ENCODE measurements at places on chromosomes 4 and X.

GRCh38 chrX:50036426-50036825, 114.0 kb downstream of the CLCN5 start:
- no peak for DNase-seq
- H3K36me3 ChIP-seq: no peaks in the 10 kb centered on the region
- peak overlapping the region; percentile 10 for H3K27ac ChIP-seq
- H3K4me1 ChIP-seq: peaks cover 16% of the 10 kb centered on the region
- H3K4me3 ChIP-seq: no peak overlapping the region
- no peaks in the 10 kb centered on the region for H3K27me3 ChIP-seq

- H3K36me3 ChIP-seq: peaks cover 20% of the 10 kb centered on the region
- peak overlapping the region; percentile 98 for H3K27ac ChIP-seq
- H3K4me1 ChIP-seq: peaks cover 45% of the 10 kb centered on the region
- H3K27me3 ChIP-seq: no peaks in the 10 kb centered on the region
Observed at GRCh38 chrX:23785580-23785979, 2.6 kb downstream of the SAT1 start.

DNA sequence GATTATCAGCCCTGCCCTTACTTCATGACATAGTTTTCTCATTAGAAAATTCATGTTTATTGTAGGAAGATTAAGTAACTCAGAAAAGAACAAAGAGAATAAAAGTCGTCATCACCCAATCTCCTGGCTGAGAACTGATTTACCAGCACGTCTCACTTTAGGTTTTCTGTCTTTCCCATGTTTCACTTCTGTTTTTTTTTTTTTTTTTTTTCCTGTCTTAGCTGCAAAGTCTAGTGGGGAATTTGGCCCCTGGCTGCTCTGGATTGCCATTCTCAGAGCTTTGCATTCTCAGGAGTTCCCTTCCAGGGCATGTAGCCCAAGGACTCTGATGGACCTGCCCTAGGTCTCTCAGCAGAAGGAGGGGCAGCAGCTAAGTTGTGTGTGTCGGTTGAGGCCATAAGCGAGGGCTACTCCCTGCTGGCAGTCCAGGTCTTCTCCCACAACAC, 57.8 kb downstream of the TMEM131L start:
- no peak overlapping the region for H3K4me3 ChIP-seq
- peaks cover 41% of the 10 kb centered on the region for H3K4me1 ChIP-seq
- no peaks in the 10 kb centered on the region for H3K36me3 ChIP-seq
- DNase-seq: no peak
- H3K27me3 ChIP-seq: no peaks in the 10 kb centered on the region
- H3K27ac ChIP-seq: peak overlapping the region; percentile 15

GRCh38 chr4:83237591-83237990, 47.0 kb downstream of the COQ2 start:
- H3K27me3 ChIP-seq: no peaks in the 10 kb centered on the region
- no peak overlapping the region for H3K27ac ChIP-seq
- peaks cover 2% of the 10 kb centered on the region for H3K36me3 ChIP-seq

DNA sequence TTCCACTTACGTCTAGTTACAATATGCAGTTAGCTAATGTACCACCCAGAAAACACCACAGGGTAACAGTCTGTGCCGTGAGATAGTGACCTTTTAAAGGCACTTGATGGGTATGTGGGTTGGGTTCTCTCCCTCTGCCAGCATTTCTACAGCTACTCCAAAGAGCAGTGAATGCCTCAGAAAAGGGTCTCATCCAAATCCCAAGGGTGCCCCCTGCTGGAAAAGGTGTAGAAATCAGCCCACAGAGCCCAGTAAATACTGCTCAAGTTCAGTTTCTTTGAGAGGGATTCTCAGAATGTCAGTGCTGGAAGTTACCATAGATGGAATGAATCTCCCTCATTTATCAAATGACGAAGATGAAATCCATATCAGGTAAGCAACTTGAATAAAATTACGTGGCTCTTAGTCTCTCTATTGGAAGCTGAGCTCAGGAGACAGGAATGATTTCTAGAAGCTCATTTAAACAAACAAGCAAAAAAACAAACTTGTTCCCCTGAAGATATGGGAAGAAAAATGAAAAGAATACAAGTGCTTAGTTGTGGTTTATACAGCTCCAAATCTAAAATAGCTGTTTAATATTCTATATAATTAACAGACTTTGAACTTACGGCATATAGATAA, 9.5 kb downstream of the RNF175 start:
- no peaks in the 10 kb centered on the region for H3K36me3 ChIP-seq
- H3K4me3 ChIP-seq: no peak overlapping the region
- H3K27ac ChIP-seq: no peak overlapping the region
- no peak for DNase-seq
- H3K4me1 ChIP-seq: peaks cover 25% of the 10 kb centered on the region
- peaks cover 2% of the 10 kb centered on the region for H3K27me3 ChIP-seq

DNA sequence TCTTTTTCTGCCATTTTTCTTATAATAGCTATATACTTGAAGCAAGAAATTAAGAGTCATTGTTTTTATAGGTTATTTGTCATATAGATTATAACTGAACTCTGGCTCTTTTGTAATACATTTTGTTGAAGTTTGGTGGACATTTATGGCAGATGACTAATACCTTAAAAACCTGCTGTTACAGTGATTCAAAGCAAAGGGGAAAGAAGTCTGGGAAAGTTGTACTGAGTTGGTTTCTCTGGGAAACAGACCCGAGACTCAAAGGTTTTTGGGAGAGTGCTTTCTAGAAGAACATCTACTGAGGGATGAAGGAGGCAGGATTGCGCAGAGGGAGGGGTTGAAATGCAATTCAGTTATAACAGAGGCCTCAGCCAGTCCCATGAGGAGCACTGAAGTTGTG, 35.9 kb downstream of the NAP1L5 start:
- DNase-seq: no peak
- H3K4me3 ChIP-seq: peak overlapping the region; percentile 5
- H3K36me3 ChIP-seq: no peaks in the 10 kb centered on the region
- peak overlapping the region; percentile 98 for H3K27ac ChIP-seq
- no peaks in the 10 kb centered on the region for H3K27me3 ChIP-seq

- H3K4me1 ChIP-seq: peaks cover 9% of the 10 kb centered on the region
- no peaks in the 10 kb centered on the region for H3K27me3 ChIP-seq
- no peak overlapping the region for H3K27ac ChIP-seq
- H3K4me3 ChIP-seq: no peak overlapping the region
Observed at GRCh38 chrX:14352511-14352910, 176.8 kb upstream of the GLRA2 start.

DNA sequence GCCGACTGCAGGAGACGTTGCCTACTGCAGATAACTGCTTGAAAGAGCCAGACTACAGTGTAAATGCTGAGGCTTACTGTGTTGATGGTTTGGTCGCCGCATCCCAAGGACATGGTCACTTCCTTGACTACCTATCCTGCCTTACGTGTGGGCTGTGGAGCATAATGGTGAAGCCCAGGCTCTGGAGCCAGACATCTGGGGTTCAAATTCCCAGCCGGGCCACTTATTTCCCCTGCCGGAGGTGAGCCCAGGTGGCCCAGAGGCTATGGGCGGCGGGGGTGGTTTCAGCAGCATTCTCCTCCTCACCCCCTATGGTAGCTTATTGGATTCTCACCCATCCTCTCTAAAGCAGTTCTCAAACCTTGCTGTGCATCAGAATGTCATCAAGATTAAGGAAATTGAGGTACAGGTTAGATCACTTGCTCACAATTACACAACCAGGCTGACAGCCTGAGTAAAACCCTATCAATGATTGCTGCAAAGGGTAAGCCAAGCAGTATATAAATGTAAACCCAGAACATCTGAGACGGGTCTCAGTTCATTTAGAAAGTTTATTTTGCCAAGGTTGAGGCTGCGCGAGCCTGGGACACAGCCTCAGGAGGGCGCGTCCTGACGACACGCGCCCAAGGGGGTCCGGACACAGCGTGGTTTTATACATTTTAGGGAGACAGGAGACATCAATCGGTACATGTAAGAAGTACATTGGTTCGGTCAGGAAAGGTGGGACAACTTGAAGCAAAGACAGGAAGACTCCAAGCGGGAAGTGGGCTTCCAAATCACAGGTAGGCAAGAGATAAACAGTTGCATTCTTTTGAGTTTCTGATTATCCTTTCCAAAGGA, 48.5 kb downstream of the EVC start:
- H3K27me3 ChIP-seq: no peaks in the 10 kb centered on the region
- peaks cover 28% of the 10 kb centered on the region for H3K36me3 ChIP-seq
- peaks cover 23% of the 10 kb centered on the region for H3K4me1 ChIP-seq
- DNase-seq: no peak

- peaks cover 3% of the 10 kb centered on the region for H3K4me1 ChIP-seq
- H3K27ac ChIP-seq: no peak overlapping the region
- no peaks in the 10 kb centered on the region for H3K36me3 ChIP-seq
- DNase-seq: no peak
- no peaks in the 10 kb centered on the region for H3K27me3 ChIP-seq
- no peak overlapping the region for H3K4me3 ChIP-seq
Observed at GRCh38 chr4:94165256-94165655, 42.4 kb upstream of the SMARCAD1 start.

DNA sequence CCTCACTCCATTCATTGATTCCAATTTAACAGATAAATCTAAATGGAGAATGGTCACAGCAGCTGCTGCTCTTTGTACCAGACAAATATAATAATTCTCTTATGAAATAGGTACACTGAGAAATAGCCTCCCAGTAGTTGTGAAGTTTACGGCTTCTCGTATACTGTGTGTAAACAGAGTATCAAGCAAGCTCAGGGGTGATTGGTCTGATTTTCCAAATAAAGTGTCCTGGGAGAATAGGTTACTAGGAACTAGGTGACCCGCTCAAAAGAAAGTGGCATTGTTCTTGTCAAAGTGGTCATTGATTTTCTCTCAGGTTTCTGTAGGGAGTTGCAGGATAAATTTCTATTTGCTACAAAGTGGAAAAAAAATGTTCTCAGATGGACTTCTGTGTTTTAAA, 838.2 kb downstream of the RAPGEF2 start:
- H3K4me1 ChIP-seq: no peaks in the 10 kb centered on the region
- H3K4me3 ChIP-seq: no peak overlapping the region
- no peak for DNase-seq
- peaks cover 2% of the 10 kb centered on the region for H3K27me3 ChIP-seq
- H3K36me3 ChIP-seq: no peaks in the 10 kb centered on the region

DNA sequence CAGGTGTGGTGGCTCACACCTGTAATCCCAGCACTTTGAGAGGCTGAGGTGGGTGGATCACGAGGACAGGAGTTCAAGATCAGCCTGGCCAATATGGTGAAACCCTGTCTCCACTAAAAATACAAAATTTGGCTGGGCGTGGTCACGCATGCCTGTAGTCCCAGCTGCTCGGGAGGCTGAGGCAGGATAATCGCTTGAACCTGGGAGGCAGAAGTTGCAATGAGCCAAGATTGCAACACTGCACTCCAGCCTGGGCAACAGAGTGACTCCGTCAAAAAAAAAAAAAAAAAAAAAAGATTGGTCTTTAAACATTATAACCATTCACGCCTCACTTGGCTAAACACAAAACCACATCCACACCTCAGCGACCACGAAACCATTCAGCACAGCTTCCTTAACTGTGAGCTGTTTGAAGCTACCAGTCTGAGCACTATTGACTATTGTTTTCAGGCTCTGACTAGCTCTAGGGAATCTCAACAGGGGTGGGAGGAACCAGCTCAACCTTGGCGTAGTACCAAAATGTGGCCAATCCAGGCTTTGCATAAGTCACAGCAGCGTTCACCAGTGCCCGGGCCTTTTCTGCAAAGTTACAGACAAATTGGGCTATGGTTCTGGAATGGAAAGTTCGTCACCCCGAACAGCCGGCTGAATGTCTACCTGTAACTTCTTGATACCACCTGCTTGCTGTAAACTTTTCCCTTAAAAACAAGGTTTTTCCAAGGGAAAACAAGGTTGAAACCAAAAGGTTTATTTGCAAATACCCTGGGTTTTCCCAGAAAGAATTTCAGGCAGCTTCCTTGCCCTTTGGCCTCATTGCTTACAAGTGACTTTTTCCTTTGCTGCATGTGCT, 73.6 kb upstream of the DHX15 start:
- no peaks in the 10 kb centered on the region for H3K36me3 ChIP-seq
- H3K27me3 ChIP-seq: peaks cover 1% of the 10 kb centered on the region
- H3K4me3 ChIP-seq: no peak overlapping the region
- no peak for DNase-seq

DNA sequence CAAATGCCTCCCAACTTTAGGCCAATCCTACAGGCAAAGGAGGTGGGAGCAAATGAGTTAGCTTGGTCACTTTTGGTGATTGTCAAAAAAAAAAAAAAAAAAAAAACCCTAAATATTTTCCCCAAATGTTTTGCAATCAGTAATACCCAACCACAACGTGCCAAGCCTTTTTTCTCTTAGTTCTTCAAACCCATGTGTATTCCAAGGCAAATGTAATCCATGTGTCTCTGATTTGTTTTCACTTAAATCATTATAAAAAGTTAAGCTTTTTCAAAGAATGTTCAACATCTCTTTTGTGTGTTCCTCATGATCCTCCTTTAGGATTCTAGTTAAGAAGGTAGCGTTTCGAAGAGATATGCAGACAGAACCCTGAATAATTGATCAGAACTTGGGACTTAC, 328.4 kb downstream of the PAPSS1 start:
- peaks cover 28% of the 10 kb centered on the region for H3K4me1 ChIP-seq
- H3K27me3 ChIP-seq: no peaks in the 10 kb centered on the region
- H3K27ac ChIP-seq: no peak overlapping the region
- no peak for DNase-seq

GRCh38 chrX:12950851-12951594, 23.9 kb upstream of the TMSB4X start:
- H3K27ac ChIP-seq: peak overlapping the region; percentile 18
- no peak for DNase-seq
- H3K36me3 ChIP-seq: peaks cover 1% of the 10 kb centered on the region
- H3K27me3 ChIP-seq: no peaks in the 10 kb centered on the region
- H3K4me3 ChIP-seq: no peak overlapping the region

DNA sequence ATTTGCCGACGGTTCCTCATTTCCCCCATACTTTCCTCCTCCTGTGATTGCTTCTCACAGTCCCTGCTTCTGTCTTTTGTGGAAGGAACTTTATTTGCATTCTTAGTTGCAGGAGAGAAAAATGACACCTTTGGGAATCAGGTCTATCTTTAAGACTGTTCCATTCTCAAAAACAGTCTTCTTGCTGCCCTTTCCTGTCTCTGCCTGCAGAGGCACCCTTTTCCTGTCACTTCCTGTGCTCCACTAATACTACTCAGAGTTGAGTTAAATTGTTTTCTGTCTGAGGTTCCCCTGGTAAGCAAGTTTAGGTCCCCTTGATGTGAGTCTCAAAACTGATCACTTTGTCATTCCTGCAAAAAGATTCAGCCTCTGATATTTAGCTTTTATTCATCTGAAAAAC, 208.8 kb upstream of the CLNK start:
- no peak overlapping the region for H3K4me3 ChIP-seq
- DNase-seq: no peak
- no peaks in the 10 kb centered on the region for H3K36me3 ChIP-seq
- no peaks in the 10 kb centered on the region for H3K27me3 ChIP-seq

- no peak overlapping the region for H3K27ac ChIP-seq
- H3K4me3 ChIP-seq: no peak overlapping the region
- peaks cover 17% of the 10 kb centered on the region for H3K27me3 ChIP-seq
- no peaks in the 10 kb centered on the region for H3K4me1 ChIP-seq
- no peak for DNase-seq
Observed at GRCh38 chr4:121199742-121200561, 35.8 kb upstream of the TNIP3 start.
